Stimulated activated CD4-positive, alpha-beta T cell treated with anti-CD3 and anti-CD28 coated beads, TNF-alpha, amount 100 ng/mL, for 48 hours (primary cell): ENCODE measurements at places on chromosomes 4 and X.

DNA sequence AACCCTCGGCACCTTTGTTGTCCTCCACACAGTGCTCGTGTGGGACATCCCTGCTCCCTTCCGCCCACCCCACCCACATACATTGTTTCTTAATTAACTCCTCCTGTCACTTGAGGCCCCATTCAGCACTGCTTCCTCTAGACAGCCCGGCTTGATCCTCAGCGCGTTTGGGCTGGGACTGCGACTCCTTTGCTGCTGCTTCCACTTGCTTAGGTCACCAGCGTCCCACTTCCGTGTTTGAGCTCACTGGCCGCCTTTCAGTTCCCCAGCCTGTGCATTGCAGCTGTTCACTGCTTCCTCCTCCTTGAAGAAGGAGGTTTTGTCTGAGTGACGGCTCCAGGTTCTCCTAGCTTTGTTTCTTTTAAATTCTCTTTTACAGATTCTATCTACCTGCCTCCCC lies 16.1 kb downstream of the RNF4 start:
- no peak for DNase-seq

- no peak for DNase-seq
These were observed 14.5 kb downstream of the EVC2 start for GRCh38 chr4:5693871-5694270.

GRCh38 chr4:96776920-96777527 lies 937.1 kb downstream of the PDHA2 start:
- DNase-seq: no peak

DNA sequence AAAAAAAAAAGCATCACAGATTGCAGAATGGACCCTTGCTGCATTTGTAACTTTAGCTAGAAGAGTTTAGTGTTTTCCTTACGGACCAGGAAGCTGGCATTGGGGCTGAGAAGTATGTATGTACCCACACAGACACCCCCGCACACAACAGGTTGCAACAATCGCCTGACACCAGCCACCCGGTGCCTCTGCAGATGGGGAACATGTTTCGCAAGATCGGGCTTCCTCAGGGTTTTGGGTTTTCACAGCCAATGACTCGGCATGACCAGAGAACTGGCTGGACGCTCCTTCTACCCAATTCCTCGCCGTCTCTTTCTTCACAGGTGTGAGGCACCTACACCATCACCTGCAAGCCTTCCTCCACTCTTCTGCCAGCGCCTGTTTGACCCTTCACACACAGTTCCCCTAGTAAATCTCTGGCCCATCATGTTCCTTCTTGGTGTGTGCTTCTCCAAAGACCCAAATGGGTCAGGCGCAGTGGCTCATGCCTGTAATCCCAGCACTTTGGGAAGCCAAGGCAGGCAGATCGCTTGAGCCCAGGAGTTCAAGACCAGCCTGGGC lies 70.4 kb downstream of the DHRSX start:
- no peak for DNase-seq

DNA sequence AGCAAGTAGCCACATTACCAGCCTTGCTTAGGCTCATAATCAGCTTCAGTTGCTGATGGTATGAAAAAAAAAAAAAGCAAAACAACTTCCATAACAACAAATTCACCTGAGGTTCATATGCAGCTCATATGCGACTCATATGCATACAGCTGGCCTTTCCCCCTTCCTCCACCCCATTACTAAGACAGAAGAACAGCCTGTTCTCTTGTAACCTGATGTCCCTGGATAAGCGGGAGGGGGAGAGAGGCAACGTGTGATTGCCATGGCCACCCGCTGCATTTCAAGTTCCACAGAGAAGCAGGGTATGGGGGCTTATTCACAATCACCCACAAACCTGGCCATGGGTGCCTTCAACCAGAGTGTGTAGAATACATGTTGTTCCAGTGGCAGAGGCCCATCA lies 95.1 kb upstream of the DGKK start:
- no peak for DNase-seq

GRCh38 chr4:175405961-175406360 lies 406.1 kb downstream of the GPM6A start:
- DNase-seq: no peak

GRCh38 chr4:138118270-138118669 lies 123.9 kb downstream of the SLC7A11 start:
- DNase-seq: no peak

DNA sequence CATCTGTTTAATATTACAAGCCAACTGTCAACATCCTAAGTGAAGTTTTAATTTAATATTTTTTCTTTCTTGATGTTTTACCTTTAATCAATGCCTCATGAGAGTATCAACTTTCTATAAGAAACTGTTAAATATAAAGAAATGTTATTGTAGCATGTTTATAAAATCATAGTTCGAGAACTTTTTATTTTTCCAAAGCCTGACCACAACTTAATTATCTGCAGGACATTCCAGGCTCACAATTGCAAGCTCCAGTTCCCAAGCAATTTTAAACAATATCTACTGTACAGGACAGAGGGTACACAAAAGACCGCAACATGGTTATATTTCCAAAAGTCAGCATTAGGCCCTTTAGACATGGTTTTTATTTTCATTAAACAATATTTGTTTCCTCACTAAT lies 20.1 kb downstream of the STX18 start:
- no peak for DNase-seq

- DNase-seq: no peak
These were observed 45.5 kb downstream of the SRPX start for GRCh38 chrX:38175139-38175538.

DNA sequence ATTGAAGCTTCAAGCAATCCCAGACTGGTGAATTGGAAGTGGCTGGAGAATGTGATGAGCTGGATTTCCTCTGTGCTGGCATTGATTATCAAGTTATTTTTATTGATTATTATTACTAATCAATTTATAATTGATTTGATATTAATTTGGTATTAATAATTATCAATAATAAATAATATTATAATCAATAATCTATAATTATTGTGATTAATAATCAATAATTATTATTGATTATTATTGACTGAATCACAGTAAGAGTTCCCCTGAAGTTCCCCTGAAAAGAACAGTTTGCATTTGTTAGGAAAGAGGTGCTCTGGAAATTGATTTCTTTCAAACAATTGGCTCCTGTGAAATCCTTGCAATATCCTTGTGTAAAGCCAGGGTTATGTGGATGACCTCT lies 7.5 kb upstream of the FAM9A start:
- DNase-seq: no peak

DNA sequence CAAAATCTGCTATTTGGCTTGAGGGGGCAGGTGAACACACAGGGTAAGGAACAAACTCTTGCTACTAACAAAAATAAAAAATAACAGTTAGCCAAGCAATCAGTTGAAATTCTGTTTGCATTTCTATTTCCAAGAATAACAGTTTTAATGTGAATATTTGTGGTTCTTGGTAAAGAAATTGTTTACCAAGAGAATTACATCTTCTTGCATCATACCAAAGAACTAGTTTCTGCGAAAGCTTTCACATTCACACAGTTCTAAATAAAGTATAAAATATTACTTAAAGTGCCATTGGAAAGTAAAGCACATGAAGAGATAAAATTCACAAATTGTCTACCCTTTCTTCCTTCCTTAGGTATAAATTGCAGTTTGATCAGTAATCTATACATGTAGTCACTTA lies 54.4 kb downstream of the KLHL4 start:
- DNase-seq: no peak

- no peak for DNase-seq
These were observed 18.5 kb downstream of the TBC1D14 start for GRCh38 chr4:6928081-6928480.

DNA sequence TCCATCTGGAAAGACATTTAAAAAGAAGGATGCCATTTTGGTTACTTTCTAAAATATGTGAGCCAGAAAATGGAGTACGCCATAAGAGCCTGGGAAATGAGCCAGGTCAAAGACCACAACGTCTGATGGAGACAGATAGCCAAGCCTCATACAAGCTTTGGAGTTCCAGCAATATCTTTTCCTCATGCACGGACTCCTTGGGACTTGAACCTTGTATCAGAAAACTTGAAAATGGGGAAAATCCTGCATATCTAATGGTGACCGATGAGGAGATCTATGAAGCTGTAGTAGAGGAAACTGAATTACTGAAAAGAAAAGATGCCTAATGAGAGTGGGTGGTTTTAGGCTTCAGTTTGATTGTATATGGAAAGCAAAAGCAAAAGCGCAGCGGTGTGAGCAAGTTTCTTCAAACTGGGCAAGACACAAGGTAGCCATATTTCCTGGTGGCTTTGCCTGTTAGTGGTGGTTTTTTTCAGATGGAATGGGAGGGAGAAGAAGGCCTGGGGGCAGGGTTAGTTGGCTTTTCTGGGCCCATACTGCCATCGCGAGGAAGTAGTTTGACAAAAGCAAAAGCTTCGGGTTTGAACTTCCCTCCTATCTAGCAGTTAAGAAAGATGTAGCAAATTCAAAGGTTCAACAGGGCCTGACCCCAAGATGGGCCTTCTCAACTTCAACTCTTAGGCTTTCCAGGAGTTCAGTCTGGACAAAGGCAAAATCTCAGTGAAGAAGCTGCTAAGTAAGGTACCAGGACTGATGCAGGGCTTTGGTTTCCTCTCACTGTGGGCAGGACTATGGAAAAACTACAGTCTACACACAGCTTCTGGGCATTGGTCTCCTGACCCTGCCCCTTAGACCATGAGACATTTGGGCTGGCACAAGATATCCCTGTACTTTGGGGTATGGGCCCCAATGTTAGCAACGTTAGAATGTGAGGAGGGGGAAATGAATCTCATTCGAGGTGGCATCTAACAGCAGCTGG lies 210.0 kb upstream of the STK26 start:
- peak; percentile 63 for DNase-seq

GRCh38 chr4:186149872-186150271 lies 41.5 kb upstream of the CYP4V2 start:
- DNase-seq: peak; percentile 24

DNA sequence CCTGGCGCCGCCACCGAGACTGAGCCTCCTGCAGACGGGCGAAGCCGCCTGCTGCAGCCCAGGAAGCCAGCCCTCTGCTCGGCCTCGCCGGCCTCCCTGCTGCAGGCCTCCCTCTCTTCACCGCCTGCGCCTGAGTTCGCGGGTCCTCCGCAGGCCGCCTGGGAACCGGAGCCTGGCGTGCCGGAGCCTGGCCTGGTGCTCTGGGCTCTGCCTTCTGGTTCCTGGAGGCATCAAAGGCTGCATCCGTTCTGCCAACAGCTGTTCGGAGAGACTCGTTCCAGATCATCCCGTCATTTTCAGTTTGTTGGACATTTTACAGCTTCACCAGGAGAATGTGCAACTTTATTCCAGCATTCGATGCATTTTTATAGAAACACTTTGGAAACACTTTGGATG lies 178.0 kb downstream of the DCLK2 start:
- DNase-seq: no peak

DNA sequence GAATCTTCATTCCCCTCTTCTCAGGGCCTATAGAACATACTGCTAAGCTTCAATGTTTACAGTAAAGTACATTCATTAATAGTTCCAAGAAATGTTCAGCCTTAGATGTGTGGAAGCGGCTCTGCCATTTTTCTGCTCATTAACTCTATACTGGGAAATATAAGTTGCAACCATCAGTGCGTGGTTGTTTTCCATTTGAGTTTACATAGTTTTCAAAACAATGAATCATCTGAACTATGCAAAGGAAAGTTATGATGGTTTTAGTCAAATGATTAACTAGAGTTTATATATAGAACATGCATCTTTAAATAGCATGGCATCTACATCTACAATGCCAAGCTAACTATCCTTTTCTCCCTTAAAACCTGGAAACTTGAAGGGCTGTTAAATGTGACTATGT lies 29.6 kb downstream of the LEF1 start:
- no peak for DNase-seq

- DNase-seq: peak; percentile 40
These were observed 32.1 kb upstream of the MTNR1A start for GRCh38 chr4:186587416-186588018.

GRCh38 chrX:10001496-10001895 lies 34.3 kb downstream of the CLDN34 start:
- no peak for DNase-seq

- no peak for DNase-seq
These were observed 613.4 kb upstream of the NR3C2 start for GRCh38 chr4:149055624-149056023.

GRCh38 chr4:20428436-20429160 lies 176.9 kb downstream of the SLIT2 start:
- no peak for DNase-seq

GRCh38 chr4:184417802-184418511 lies 56.4 kb downstream of the IRF2 start:
- DNase-seq: no peak

DNA sequence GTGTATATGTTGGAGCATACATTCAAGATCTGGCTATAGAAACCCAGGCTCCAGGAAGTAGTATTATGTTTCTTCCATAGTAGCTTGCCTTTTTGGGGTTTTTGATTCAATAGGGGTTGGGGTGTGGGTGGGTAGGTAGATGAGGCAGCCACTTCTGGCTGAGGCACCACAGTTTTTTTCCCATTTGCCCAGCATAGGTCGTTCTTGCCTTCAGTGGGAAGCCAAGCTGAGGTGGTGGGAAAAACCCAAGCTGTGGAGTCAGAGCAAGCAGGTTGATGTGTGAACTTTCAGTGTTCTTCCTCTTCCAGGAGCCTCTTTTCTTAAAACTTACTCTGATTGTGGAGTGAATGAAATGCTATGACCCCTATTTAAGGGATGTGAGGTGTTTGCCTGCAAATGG lies 67.0 kb upstream of the RPS6KA3 start:
- peak; percentile 3 for DNase-seq

- DNase-seq: no peak
These were observed 201.1 kb upstream of the FAT1 start for GRCh38 chr4:186924723-186925122.

DNA sequence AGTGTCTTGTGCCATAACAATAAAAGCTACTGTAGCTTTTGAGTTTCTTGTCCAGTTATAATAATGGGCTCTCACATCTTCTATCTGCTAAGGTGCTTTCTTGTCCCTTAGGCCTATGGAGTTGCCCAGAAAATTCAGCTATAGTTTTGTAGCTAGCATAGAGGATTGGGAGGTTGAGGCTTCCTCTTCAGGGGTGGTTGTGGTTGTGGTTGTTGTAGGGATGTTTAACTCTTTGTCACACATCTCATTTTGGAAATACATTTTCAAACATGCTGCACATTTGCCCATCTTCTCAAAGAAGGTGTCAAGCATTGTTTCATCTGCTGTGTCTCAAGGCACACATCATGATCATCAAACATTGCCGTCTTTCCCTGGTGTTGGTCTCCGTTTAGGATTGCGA lies 65.0 kb downstream of the ATXN3L start:
- no peak for DNase-seq

DNA sequence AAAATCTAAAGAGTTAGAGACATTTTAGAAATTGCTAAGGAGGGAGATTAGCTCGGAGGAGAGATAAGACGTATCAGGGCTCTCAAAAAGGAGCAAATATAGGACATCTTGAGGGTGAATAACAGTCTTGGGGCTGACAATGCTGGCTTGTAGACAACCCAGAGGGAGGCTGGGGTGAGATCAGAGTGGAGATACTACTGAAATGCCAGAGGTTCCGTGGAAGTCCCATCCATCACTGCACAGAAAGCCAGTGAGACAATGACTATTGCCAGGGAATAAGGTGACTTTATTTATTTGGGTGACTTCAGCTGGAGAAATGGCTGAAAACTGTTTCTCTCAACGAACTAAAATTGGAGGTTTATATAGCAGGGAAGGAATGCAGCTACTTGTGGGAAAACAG lies 838.1 kb upstream of the AGA start:
- no peak for DNase-seq

GRCh38 chr4:68426516-68426915 lies 20.7 kb upstream of the TMPRSS11E start:
- DNase-seq: no peak
